ENCODE measurements at places on chromosomes 2 and 18. TPM values are rescaled to one million over a fixed set of nuclear protein-coding genes. Genes with fewer than 3 reads are reported as not detected.

- no peaks in the 10 kb centered on the region for H3K4me1 ChIP-seq
- no peak overlapping the region for H3K27ac ChIP-seq
- H3K27me3 ChIP-seq, result no peaks in the 10 kb centered on the region
- no peak for DNase-seq
- H3K36me3 ChIP-seq, result no peaks in the 10 kb centered on the region
Measured at GRCh38 chr2:226364217-226364616, 435.4 kb downstream of the IRS1 start.

DNA sequence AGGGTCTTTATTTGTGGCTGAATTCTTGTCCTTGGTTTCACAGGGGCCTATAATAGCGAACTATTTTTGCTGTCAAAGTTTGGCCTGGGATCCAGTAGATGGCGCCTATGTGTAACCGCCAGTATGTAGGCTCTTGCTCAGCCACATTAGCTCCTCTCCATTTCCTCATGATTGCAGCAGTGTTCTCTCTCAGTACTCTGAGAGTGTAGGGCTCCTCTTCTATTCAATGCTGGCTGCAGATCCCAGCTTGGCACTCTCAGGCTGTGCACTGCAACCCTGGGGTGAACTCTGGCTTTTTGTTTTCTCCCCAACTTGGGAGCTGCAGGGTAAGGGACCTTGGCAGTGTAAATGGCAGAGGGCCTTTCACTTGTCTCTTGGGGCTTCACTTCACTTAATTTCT lies 344.6 kb upstream of the CHAC2 start:
- no peaks in the 10 kb centered on the region for H3K4me1 ChIP-seq
- H3K27ac ChIP-seq, result no peak overlapping the region
- H3K27me3 ChIP-seq, result no peaks in the 10 kb centered on the region
- DNase-seq, result no peak

SUPT7L gene
- total RNA-seq, result 40.2 TPM

- H3K27me3 ChIP-seq, result no peaks in the 10 kb centered on the region
- H3K4me1 ChIP-seq, result no peaks in the 10 kb centered on the region
- no peak for DNase-seq
- no peak overlapping the region for H3K4me3 ChIP-seq
- H3K36me3 ChIP-seq, result no peaks in the 10 kb centered on the region
- H3K27ac ChIP-seq, result no peak overlapping the region
Measured at GRCh38 chr2:486371-486770, 190.8 kb downstream of the TMEM18 start.

- no peak overlapping the region for H3K27ac ChIP-seq
- H3K4me3 ChIP-seq, result no peak overlapping the region
- H3K27me3 ChIP-seq, result peaks cover 12% of the 10 kb centered on the region
- peaks cover 23% of the 10 kb centered on the region for H3K4me1 ChIP-seq
Measured at GRCh38 chr2:149148194-149149006, 109.9 kb downstream of the LYPD6B start.

DNA sequence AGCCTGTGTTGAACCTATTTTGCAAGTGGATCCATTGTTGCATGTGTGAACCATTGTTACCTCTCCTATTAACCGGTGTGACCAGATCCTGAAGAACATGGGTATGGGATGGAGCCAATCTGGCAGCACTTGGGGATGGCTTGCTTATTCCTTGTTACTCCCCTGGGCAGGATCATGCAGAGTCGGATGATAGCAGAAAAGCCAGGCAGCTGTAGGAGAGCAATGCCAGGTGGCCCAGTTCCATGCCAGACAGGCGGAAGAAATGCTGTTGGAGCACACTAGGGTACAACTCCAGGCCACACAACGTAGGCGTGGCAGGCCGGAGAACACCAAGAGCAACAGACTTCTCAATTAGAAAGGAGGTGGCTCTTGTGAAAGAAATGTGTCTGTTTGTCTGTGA lies 16.3 kb upstream of the MYO1B start:
- H3K27ac ChIP-seq, result no peak overlapping the region
- no peaks in the 10 kb centered on the region for H3K36me3 ChIP-seq
- no peak for DNase-seq
- no peaks in the 10 kb centered on the region for H3K27me3 ChIP-seq

DNA sequence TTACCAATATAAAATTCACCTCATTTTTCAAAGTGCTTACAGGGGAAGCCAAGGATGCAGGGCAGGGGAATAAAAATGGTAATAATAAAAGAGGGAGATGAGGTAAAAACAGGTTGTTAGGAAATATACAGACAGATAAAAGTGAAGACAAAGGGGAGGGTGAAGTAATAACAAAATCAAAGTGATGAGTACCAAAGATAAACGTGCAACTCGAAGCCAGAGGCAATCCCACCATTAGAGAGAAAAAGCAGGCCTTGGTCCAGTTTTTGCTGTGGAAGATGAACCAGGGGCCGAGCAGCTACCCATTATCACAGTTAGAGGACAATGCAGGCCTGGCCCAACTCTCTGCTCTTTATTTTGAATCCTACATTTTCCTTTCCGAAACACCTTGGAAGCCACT lies 99.6 kb upstream of the UPP2 start:
- no peaks in the 10 kb centered on the region for H3K36me3 ChIP-seq
- H3K4me1 ChIP-seq, result no peaks in the 10 kb centered on the region
- H3K4me3 ChIP-seq, result no peak overlapping the region
- H3K27me3 ChIP-seq, result no peaks in the 10 kb centered on the region
- no peak overlapping the region for H3K27ac ChIP-seq

ANKRD30B gene
- total RNA-seq, result not detected

- H3K4me3 ChIP-seq, result no peak overlapping the region
- H3K27ac ChIP-seq, result no peak overlapping the region
- H3K4me1 ChIP-seq, result peaks cover 3% of the 10 kb centered on the region
- DNase-seq, result no peak
- no peaks in the 10 kb centered on the region for H3K27me3 ChIP-seq
- no peaks in the 10 kb centered on the region for H3K36me3 ChIP-seq
Measured at GRCh38 chr2:101630224-101630949, 67.1 kb upstream of the MAP4K4 start.

HOXD13 gene
- total RNA-seq, result not detected

- H3K4me3 ChIP-seq, result no peak overlapping the region
- no peak for DNase-seq
- H3K36me3 ChIP-seq, result peaks cover 2% of the 10 kb centered on the region
- H3K4me1 ChIP-seq, result no peaks in the 10 kb centered on the region
Measured at GRCh38 chr18:2610549-2610948, 39.2 kb downstream of the NDC80 start.

GRCh38 chr2:217074576-217075255 lies 214.9 kb upstream of the TNP1 start:
- no peak overlapping the region for H3K4me3 ChIP-seq
- no peak overlapping the region for H3K27ac ChIP-seq
- no peaks in the 10 kb centered on the region for H3K36me3 ChIP-seq
- H3K27me3 ChIP-seq, result no peaks in the 10 kb centered on the region
- no peak for DNase-seq

- no peak for DNase-seq
- no peak overlapping the region for H3K4me3 ChIP-seq
- no peaks in the 10 kb centered on the region for H3K27me3 ChIP-seq
- H3K36me3 ChIP-seq, result no peaks in the 10 kb centered on the region
- H3K27ac ChIP-seq, result no peak overlapping the region
- H3K4me1 ChIP-seq, result no peaks in the 10 kb centered on the region
Measured at GRCh38 chr2:23554054-23554697, 169.2 kb downstream of the KLHL29 start.

DNA sequence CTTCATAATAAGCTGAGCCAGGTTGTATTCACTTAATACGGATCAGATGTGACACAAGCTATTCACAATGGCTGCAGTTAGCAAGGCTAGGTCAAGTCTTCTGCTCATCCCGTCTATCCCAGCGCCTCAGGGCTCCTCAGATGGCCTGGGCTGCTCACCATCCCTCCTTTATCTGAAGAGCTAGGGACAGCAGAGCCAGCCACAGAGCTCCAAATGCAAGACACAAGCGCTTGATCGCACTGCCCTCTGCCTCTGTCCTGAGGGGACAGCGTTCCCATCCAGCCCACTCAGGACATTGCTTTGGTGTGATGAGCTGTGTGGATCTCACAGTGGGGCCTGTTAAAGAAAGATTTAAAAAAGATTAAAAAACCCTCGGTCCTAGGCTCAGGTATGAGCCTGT lies 254.4 kb upstream of the HS6ST1 start:
- H3K4me3 ChIP-seq, result no peak overlapping the region
- no peaks in the 10 kb centered on the region for H3K4me1 ChIP-seq
- H3K36me3 ChIP-seq, result no peaks in the 10 kb centered on the region
- H3K27me3 ChIP-seq, result no peaks in the 10 kb centered on the region
- DNase-seq, result no peak

GRCh38 chr18:596288-596881 lies 403 bp upstream of the CLUL1 start:
- no peak overlapping the region for H3K4me3 ChIP-seq
- H3K36me3 ChIP-seq, result no peaks in the 10 kb centered on the region
- H3K4me1 ChIP-seq, result peaks cover 11% of the 10 kb centered on the region

DNA sequence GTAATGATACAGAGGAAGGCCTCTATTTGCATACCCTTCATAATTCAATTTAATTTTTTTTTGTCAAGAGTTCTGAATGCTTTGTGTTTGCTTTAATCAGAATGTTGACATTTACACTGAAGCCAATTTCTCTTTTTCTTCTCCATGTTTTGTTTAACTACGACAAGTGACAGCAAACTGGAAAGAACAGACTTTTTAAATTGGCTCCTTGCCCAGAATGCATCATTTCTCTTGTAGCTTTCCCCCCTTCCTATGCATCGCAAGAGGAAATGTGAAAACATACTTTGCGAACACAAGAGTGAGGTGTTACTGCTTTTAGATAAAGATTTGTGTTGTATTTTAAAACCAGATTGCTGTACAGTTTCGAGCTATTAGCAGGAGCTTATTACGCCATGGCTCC lies 955.2 kb upstream of the CELF4 start:
- no peak overlapping the region for H3K27ac ChIP-seq
- no peak overlapping the region for H3K4me3 ChIP-seq
- no peaks in the 10 kb centered on the region for H3K27me3 ChIP-seq
- no peaks in the 10 kb centered on the region for H3K36me3 ChIP-seq
- no peak for DNase-seq
- H3K4me1 ChIP-seq, result no peaks in the 10 kb centered on the region

DNA sequence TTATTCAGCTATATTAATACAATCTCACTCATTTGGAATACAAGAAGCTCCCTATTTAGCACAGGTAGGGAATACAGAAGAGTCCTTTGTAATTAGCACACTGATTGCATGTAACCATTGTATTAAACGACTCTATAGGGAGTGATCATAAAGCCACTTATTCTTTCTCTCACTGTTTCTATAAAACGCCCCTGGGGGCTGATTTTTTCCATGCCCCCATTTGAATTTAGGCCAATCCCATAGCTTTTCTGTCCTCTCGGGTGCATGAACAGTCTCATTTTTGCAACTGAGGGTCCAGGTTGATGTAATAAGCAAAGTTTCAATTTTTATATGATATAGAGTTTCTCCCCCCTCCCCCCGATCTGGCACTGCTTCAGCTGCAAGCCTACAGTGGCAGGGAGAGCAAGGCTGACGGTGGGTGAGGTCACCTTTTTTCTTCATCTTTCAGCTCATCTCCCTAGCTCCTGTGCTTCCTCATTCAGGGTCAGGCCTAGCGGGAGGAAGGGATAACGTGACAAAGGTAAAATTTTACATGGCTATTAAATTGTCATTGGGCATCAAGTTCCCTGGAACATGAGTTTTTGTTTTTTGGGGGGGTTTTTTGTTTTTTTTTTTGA lies 45.7 kb downstream of the GAD1 start:
- no peaks in the 10 kb centered on the region for H3K27me3 ChIP-seq
- H3K4me3 ChIP-seq, result no peak overlapping the region
- H3K27ac ChIP-seq, result no peak overlapping the region
- no peak for DNase-seq
- no peaks in the 10 kb centered on the region for H3K36me3 ChIP-seq

GRCh38 chr2:79432731-79433146 lies 80.1 kb upstream of the CTNNA2 start:
- no peaks in the 10 kb centered on the region for H3K4me1 ChIP-seq
- H3K4me3 ChIP-seq, result no peak overlapping the region
- no peak for DNase-seq
- no peak overlapping the region for H3K27ac ChIP-seq
- no peaks in the 10 kb centered on the region for H3K27me3 ChIP-seq
- H3K36me3 ChIP-seq, result no peaks in the 10 kb centered on the region

GRCh38 chr2:175624211-175624761 lies 377.8 kb downstream of the LNPK start:
- no peak overlapping the region for H3K27ac ChIP-seq
- no peak overlapping the region for H3K4me3 ChIP-seq
- H3K36me3 ChIP-seq, result no peaks in the 10 kb centered on the region
- H3K4me1 ChIP-seq, result no peaks in the 10 kb centered on the region
- H3K27me3 ChIP-seq, result no peaks in the 10 kb centered on the region
- DNase-seq, result no peak

GRCh38 chr2:68637047-68637446 lies 6.3 kb upstream of the PROKR1 start:
- no peak overlapping the region for H3K4me3 ChIP-seq
- H3K4me1 ChIP-seq, result no peaks in the 10 kb centered on the region
- H3K27ac ChIP-seq, result no peak overlapping the region
- no peaks in the 10 kb centered on the region for H3K36me3 ChIP-seq
- DNase-seq, result no peak

KIF5C gene
- 6.1 TPM for total RNA-seq

GRCh38 chr2:19301706-19302105 lies 56.7 kb downstream of the OSR1 start:
- no peaks in the 10 kb centered on the region for H3K27me3 ChIP-seq
- no peak overlapping the region for H3K4me3 ChIP-seq
- no peak overlapping the region for H3K27ac ChIP-seq
- no peaks in the 10 kb centered on the region for H3K4me1 ChIP-seq
- DNase-seq, result no peak

CHRNG gene
- not detected for total RNA-seq

PTPRN gene
- total RNA-seq, result not detected

- H3K4me3 ChIP-seq, result no peak overlapping the region
- no peaks in the 10 kb centered on the region for H3K36me3 ChIP-seq
- no peaks in the 10 kb centered on the region for H3K4me1 ChIP-seq
- no peak overlapping the region for H3K27ac ChIP-seq
Measured at GRCh38 chr18:33946336-33946735, 278.4 kb downstream of the NOL4 start.

GRCh38 chr2:113203217-113203530 lies 29.4 kb downstream of the PSD4 start:
- no peak for DNase-seq
- peaks cover 3% of the 10 kb centered on the region for H3K36me3 ChIP-seq
- no peaks in the 10 kb centered on the region for H3K27me3 ChIP-seq
- no peak overlapping the region for H3K27ac ChIP-seq
- peaks cover 22% of the 10 kb centered on the region for H3K4me1 ChIP-seq
- no peak overlapping the region for H3K4me3 ChIP-seq

DNA sequence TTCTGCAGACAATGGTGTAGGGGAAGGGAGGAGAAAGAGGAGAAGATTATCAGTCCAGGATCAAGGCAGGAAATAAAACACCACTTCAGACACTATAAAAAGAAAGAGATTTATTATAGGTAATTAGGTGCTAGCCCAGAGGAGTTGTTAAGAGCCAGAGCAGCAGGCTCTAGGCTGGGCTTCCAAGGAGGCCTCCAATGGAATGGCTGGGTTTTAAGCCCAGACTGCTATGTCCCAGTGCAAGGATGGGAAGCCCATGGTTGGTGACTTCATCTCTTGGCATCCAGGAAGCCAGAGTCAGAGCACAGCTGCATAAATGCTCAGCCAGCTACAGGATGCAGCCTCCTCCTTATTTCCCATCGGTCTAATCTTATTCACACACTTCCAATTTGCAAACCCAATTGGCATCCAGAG lies 95.6 kb downstream of the LAMA3 start:
- no peaks in the 10 kb centered on the region for H3K36me3 ChIP-seq
- H3K27ac ChIP-seq, result no peak overlapping the region
- no peaks in the 10 kb centered on the region for H3K27me3 ChIP-seq

Measured in B cell (primary cell).